NCI-H2171 (cell line): ENCODE measurements at places on chromosomes 7 and 10.

DNA sequence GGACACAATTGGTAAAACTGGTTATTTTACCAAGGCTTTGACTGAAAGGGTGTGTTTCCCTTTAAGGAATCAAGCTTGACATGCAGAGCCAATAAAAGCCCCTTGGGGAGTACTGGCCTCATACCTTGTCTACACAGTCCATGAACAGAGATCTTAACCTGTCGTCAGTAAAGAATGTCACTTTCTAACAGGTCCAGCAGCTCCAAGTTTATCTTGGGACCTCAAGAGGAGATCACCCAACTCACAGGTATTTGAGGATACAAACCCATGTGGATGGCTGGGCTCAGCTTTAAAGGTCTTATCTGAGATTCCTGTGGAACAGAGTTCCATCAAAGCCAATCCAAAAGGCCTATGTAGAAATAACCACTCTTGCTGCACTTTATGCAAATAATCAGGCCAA is 61.3 kb downstream of the COA1 start:
- DNase-seq = no peak

- no peak for DNase-seq
Observed at GRCh38 chr10:60525716-60526585, 136.3 kb upstream of the ANK3 start.

- no peak for DNase-seq
Observed at GRCh38 chr10:95845411-95845810, 62.4 kb upstream of the CC2D2B start.

DNA sequence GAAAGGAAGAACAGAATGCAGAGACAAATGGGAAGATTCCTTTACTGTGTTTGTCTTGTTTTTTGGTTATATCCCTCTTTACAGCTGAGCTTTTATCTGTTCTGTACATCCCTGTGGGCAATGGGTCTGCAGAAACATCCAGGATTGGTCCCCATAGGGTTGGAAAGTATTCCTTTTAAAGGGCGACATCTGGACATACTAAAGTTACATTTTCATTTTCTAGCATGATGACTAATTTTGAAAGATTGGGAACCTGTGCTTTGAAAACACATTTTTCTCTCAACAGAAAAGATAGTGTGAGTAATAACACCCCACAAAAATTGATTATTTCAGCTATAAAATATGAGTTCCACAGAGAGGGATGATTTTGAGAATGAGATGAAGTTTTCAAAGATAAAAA is 435.8 kb downstream of the GPAM start:
- DNase-seq = no peak

DNA sequence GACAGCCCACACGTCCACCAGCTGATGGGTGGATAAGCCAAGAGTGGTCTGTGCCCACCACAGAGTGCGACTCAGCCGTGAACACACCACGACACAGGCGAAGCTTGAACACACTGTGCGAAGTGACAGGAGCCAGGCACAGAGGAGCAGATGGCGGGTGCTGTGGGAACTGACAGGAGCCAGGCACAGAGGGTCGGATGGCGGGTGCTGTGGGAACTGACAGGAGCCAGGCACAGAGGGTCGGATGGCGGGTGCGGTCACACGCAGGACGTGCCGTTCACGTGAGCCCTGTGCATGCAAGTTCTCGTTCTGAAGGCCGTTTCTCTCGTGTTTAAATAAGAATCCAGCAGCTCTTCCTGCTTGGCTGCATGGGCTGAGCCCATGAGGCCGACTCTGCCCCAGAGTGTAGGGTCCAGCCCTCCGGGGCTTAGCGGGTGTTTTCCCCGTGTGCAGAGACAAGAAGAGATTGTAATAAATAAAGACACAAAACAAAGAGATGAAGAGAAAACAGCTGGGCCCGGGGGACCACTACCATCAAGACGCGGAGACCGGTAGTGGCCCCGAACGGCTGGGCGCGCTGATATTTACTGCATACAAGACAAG is 5.9 kb upstream of the ADAP1 start:
- no peak for DNase-seq

- no peak for DNase-seq
Observed at GRCh38 chr10:228366-228765, 93.1 kb downstream of the ZMYND11 start.

GRCh38 chr7:132735476-132735875 is 159.2 kb upstream of the PLXNA4 start:
- DNase-seq = no peak

- no peak for DNase-seq
Observed at GRCh38 chr7:131038153-131038552, 289.5 kb upstream of the MKLN1 start.

- DNase-seq = no peak
Observed at GRCh38 chr7:94045581-94045980, 41.4 kb upstream of the BET1 start.

GRCh38 chr10:25457552-25457951 is 282.8 kb downstream of the GPR158 start:
- no peak for DNase-seq

DNA sequence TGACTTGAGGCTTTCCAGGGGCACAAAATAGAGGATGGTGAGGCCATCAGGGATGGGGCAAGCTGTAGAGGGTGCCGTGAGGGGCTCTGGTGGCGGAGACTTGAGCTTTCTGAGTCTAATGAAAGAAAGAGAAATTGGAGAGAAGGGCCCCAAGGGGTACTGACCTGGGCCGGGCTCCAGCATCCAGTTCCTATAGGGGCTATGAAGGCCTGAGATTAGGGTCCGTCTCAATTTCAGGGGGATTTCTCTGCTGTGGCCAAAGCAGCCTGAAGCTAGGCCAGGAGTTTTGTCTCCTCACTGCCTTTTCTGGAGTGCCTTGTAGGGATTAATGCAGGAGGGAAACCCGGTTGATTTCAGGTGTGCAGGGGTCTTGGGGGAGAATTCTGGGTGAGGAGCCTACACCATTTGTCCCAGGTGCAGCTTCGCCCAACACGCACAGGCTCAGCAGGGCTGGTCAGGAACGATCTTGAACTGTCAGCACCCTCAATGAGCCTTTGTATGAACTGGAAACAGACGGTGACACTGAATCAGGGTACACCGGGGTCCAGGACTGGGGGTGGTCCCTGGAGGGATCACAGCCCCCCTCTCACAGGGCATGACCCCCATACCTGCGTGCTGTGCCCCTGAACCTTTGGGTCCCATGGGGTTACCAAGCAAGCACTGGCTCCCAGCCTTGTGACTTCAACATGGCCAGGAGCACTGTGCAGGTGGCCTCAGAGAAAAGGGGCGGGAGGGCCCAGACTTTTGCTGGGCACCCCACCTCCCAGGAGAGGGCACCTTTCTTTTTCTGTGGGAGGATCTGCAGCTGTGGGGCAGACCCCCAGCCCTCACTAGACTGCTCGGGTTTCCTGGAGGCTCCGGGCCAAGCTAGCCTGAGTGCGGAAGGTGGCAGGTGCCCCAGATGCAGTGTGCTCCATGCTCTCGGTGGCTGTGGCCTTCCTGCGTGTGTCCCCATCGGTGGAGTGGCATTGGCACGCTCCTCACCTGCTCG is 122.9 kb upstream of the RET start:
- DNase-seq = no peak

- DNase-seq = no peak
Observed at GRCh38 chr10:111137007-111137406, 60.2 kb downstream of the ADRA2A start.

GRCh38 chr7:67716729-67717128 is 720.1 kb downstream of the TYW1 start:
- DNase-seq = no peak

DNA sequence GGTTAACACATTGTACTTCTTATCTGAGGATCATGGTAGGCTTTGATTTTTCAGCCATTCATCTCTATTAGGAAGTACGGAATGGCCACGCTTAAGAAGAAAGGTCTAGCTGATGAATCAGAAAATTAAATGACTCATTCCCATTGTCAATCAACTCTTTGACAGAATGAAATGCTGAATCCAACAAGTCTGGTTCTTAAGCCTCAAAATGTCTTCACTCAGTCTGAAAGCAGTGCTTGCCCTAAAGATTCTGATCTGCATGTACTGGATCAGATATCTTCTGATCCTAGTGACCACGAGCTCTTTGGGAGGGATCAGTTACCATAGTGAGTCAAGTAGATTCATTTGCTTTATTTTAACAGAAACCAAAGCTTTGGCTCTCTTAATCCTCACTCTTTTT is 5.7 kb upstream of the CELF2 start:
- DNase-seq = no peak

GRCh38 chr10:106947643-106948042 is 216.9 kb downstream of the SORCS1 start:
- DNase-seq = no peak

DNA sequence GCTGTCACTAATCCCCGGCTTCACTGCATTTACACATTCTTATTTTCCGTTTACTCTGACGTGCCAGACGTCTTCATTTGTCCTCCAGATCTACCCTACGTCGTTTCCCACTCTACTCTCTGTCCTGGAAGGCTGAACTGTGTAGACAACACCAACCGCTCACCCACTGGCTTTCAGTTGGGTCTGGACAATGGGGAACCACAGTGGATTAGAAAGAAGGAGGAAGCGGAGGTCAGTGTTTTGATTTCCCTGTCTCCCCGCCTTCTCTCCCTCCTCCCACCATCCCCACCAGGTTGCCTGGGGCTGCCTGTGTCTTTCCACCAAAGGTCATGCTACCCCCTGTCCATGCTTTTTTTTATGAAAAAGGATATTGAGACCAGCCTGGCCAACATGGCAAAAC is 14.0 kb upstream of the CTBP2 start:
- DNase-seq = no peak

GRCh38 chr7:88101769-88102168 is 118.1 kb downstream of the SRI start:
- no peak for DNase-seq

- no peak for DNase-seq
Observed at GRCh38 chr10:14673189-14673861, 101.4 kb downstream of the FAM107B start.

GRCh38 chr7:34073676-34074075 is 168.3 kb downstream of the BMPER start:
- DNase-seq = no peak

DNA sequence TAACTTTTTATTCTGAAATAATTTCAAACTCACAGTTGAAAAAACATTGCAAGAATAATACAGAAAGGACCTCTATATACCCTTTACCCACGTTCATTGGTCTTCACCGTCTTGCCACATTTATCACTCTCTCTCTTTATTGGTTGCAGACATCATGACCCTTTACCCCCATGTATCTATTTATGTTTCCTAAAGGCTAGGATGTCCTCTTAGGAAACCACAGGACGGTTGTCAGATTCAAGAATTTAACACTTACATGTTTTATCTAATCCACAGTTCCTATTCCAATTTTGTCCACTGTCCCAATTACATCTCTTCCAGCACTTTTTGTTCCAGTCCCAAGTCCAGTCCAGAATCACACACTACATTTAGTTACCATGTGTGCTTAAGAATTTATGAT is 67.6 kb upstream of the FGFR2 start:
- DNase-seq = no peak

DNA sequence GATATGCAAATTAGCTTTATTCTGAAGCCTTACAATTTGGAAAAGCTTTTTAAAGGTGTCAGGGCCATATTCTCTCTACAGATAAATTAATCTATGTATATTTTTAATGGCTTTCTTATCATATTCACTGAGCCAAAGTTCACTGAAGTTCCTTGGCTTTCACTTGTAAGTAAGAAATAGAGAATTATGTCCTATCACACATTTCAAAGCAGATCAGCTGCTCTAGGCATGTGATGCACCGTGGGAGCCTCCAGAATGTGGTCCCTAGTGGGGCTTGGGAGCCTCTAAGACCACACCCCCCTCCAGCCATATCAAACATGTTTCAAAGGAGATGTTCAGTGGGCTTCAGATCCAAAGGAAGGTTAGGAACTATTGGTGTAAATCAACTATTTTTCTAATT is 51.5 kb downstream of the LAMB4 start:
- no peak for DNase-seq
